Stimulated activated CD4-positive, alpha-beta T cell treated with anti-CD3 and anti-CD28 coated beads, Interleukin-4, amount 100 ng/mL, for 4 hours (primary cell): ENCODE measurements at places on chromosomes 5 and 9.

GRCh38 chr9:85515021-85515420, 226.7 kb downstream of the AGTPBP1 start:
- DNase-seq = no peak

DNA sequence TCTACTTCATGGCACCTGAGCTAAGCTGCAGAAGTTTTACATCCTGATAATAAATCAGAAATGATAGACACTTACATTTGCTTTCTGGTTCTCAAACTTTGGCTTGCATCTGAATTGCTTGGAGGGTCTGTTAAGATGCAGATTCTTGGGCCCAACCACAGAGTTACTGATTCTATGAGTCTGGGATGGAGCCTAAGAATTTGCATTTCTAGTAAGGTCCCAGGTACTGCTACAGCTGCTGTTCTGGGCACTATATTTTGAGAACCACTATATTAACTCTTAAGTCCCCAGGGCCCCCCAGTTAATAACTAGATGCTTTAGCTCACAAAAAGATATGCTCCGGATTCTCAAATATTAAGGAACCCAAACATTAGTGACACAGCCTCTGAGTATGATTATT, 69.8 kb upstream of the DAB2 start:
- DNase-seq = no peak

DNA sequence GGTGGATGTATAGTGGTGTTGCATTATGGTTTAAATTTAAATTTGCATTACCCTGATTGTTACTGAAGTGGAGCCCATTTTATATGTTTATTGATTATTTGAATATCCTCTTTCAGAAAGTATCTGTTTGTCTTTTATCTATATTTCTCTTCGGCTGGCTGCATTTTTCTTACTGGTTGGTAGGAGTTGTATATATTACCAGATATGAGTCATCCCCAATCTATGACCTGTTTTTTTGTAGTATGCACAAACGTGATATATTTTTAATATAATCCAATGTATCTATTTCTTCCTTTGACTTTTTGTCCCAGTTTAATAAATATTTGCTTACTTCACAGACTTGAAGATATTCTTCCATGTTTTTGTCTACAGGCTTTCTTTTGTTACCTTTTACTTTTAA, 29.3 kb upstream of the CAMK4 start:
- no peak for DNase-seq

DNA sequence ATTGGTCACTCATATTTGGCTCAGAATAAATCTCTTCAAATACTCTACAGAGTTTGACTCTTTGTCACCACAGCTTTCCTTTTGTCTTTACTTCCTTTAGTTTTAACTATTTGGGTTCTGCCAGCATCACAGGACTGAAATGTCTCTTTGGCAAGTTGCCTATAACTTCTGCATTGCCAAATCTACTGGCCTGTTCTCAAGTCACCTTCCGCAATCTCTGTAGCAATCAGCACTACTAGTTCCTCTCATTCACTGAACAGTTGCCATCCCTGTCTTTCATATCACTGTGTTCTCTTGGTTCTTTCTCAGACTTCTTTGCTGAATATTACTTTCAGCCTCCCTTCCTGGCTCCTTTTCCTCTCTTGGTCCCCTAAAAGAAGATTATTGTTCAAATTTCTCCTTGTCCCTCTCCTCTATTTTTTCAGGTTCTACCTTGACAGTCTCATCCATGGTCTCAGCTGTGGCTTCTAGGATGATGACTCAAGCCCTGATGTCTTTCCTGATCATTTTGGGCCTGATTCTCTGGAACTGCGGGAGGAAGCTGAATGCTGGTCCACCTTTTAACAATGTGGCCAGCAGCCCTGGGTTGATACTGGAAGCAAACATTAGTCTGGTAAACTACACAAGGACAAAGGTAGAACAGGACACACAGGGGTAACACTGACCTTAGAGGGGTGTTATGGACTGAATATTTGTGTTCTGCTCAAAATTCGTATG, 44.0 kb upstream of the LIFR start:
- no peak for DNase-seq

GRCh38 chr5:3899093-3899492, 303.5 kb downstream of the IRX1 start:
- DNase-seq = no peak
